ENCODE measurements at places on chromosomes 3 and 15.

DNA sequence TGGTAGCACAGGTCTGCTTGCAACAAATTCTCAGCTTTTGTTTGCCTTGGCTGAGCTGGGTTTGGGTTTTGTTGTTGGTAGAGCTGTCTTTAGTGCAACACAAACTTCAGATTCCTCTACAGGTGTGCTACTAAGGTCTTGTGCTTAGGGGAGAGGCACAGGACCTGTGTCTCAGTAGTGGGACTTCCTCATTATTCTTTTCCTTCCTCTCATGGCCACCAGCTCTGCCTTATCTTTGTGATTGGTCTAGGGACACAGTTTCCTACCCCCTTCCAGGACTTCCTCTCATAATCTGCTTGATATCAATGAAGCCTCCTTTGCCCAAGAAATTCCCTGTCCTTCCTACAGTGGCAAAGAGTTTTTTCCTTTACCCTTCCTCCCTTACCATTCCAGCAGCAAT, 24.9 kb upstream of the DNAAF4 start:
- no peak for DNase-seq

GRCh38 chr15:49382394-49382793, 40.6 kb upstream of the FGF7 start:
- DNase-seq: no peak

DNA sequence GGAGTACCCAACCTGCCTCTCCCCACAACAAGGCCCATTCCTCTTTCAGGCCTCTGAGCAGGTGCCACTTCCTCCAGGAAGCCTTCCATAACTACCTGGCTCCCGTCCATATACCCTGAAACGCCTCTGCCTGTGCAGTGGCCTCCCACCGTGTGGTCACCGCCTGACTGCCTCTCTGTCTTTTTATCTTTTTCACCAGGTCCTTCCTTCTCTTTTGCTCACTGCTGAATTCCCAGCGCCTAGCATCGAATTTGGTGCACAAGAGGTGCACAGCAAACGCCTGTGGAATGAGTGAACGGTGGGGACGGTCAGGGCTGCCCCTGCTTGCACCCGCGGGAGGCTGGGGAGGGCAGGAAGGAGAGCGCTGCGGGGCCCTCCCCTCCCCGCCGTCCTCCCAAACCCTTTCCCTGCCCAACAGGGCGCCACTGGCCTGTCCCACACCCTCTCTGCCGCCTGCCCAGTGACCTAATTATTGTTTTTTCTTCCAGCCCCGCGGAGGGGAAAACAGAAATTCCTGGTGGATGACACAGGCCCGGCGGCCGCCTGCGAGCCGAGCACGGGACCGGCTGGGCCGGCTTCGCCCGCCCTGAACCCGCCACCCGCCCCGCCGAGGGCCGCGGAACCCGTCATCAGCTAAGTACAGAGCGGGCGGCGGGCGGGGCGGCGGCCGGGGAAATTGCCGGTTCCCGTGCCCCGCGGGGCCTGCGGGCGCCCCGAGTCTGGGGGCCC, 140.1 kb downstream of the SMAD6 start:
- DNase-seq: peak; percentile 84

GRCh38 chr3:96101006-96101560, 713.3 kb upstream of the EPHA6 start:
- no peak for DNase-seq

- peak; percentile 98 for DNase-seq
These were observed 297.3 kb upstream of the PROK2 start for GRCh38 chr3:72082186-72082715.

DNA sequence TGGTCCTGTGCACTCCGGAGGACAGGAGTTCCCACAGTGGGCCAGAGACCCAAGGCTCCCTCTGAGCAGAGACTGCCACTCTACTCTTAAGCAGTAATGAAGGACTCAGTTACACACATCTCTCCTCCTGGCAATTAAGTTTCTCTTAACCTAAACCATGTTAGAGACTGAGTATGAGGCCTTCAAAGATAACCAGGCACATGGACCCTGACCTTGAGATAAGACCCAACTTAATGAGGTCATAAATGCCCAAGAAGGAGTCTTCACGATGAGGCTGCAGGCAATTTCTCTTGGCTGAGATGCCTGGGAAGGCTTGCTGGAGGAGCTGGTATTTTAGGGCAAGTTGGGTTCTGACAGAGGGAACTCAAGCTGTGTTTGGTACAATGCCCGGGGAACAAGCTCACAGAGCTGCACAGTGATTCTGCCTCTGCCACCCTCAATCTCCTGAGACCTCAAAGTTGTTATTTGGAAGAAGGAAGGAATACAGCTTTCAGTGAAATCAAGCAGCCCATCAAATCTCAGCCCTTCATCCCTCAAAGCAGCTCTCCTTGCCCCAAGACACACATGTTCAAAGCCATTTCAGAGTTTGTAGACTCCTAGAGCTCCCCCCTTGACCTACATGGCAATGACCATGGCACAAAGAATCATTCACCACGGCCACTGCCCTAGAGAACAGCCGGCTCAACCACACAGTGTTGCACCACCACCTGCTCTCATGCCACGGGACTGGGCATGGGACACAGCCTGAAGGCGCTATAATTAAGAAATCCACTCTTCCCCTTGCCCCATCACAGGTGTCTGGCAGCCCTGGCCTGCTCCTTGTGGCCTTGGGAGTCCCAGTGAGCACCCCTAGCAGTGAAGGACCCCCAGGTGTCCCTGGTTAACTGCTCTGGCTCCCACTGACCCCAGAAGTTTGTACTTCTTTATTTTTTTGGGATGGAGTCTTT, 7.1 kb downstream of the RMDN3 start:
- DNase-seq: peak; percentile 80

DNA sequence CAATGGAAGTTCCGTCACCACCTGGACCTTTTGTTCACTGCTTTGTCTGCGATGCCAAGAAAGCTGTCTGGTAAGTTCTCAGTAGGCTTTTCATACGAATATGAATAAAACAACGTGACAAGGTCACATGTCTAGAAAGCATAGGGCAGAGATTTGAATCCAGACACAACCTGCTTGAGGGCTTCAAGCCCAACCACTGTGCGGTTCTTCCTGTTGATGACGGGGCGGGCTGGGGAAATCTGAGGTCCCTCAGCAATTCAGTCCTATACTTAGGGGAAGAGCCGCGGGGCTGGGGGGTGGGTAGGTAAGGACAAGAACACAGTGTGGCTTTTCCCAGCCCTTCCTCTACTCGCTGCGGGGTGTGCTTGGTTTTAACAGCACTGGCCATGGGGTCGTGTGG, 32.4 kb upstream of the SMAD3 start:
- DNase-seq: no peak

- no peak for DNase-seq
These were observed 82.2 kb upstream of the EPHA3 start for GRCh38 chr3:89025185-89025584.

Measured in inflammatory macrophage treated with lipopolysaccharide for 4 hours (primary cell).